Activated CD4-positive, CD25-positive, alpha-beta regulatory T cell treated with anti-CD3 and anti-CD28 coated beads, Interleukin-2, amount 50 U/mL, for 16 hours (primary cell): ENCODE measurements at places on chromosomes 13 and 19.

DNA sequence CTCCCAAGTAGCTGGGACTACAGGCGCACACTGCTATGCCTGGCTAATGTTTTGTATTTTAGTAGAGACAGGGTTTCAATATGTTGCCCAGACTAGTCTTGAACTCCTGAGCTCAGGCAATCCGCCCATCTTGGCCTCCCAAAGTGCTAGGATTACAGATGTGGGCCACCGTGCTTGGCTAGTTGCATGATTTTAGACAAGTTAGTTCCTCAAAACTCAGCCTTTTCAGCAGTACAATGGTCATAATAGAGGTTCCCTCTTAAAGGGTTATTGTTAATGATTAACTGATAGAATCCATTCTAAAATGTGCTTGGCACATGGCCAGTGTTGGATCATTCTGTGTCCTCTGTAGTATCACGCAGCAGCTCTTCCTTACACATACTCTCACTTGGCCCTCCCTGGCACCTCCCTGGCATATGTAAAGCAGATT, 19.5 kb upstream of the IFT88 start:
- DNase-seq = no peak

DNA sequence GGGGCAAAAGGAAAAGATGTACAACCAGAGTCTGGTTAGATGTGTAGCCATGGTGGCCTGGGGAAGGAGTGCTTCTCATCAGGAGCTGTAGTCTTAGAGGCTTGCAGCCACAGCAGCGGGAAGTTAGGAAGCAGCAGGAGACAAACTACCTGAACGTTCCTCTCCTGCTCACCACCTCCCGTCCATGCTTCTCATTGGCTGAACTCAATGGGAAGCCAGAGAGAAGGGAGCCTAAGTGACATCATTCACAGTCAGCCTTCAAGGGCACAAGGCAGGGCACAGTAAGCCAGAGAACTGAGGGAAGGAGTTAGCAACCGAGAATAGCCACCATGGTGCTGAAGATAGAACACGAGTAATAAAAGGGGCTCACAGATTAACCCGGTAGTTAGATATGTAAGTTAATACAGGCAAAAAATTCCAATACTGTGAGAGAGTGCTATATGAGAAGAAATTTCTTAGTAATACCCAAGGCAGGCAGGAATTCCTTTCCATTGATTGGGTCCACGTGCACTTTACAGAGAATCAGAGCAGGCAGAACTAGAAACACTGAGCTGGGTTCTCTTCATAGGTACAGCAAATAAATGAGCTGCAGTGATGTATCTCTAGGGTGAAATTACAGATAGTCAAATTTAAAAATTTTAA, 391.5 kb upstream of the DACH1 start:
- no peak for DNase-seq

- DNase-seq = no peak
Measured at GRCh38 chr13:31717583-31717982, 21.7 kb upstream of the RXFP2 start.

GRCh38 chr13:20161951-20162300, 1.1 kb upstream of the GJA3 start:
- DNase-seq = no peak

DNA sequence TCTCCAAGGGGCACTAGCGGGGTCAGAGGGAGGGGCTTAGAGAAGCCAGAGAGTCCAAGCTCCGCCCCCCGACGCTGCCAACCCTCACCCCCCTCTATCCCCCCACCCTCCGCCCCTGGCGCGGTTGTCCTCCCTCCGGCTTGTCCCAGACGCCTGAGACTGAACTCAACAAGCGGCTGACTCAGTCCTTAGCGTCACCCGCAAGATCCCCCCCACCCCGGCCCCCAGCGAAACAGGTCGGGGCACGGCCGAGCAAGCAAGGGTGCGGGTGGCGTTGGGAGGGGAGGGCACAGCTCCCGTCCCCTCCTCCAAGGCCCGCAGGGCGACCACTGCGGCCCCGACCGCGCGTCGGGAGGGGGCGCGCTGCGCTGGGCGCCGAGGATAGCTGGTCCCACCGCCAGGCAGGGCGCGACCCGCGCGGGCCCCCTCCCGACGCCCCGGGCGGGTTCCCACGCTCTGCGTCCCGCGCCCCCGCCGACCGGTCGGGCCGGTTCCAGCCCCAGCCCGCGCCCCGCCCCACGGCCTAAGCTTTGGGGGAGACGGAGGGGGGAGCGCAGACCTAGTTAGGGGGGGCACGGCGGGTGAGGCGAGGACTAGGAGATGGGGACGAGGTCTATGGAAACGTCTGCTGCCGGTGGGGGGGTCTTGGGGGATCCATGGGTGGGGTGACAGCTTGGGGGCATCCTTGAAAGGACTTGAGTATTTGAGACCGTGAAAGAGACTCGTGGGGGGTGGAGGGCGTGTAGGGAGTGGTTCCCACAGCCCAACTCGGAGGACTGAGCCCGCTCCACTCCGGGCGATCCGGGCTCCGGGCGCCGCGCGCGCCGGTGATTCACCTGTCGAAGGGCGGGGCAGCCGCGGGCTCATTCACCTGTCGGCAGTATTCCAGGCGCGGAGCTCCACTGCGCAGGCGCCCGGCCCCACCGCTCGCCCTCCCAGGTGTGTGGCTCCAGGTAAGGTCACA, 5.1 kb downstream of the NOTCH3 start:
- DNase-seq = no peak

DNA sequence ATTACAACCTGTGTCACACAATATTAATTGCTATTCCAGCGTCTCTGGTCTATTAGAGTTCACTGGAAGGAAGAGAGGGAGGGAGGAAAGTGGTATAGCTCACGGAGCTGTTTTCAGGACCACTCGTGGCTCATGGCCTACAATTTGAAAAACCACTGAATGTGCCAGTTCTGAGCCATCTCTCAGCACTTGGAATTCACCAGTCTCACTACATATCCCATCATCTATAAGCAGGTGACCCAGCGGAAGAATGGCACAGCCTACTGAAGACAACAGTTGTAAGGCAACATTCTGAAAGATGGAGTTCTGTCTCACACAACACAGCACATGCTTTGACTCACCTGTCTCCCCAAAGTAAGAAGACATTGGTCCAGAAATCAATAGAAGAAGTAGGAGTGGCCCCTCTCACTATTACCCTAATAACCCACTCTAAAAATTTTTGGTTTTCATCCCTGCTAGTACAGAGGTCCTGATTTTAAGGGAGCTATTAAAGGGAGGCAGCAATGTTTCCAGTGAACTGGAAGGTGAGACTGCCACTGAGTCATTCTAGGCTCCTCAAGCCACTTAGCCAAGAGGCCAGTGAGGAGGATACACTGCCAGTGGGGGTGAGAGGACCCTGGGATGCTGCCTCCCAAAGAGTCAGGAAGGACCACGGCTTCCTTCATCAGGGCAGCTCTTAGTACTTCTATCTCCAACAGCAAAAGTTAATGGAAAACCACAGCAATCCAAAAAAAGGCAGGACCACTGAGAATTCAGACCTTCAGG, 50.0 kb upstream of the DOCK9 start:
- DNase-seq = no peak

DNA sequence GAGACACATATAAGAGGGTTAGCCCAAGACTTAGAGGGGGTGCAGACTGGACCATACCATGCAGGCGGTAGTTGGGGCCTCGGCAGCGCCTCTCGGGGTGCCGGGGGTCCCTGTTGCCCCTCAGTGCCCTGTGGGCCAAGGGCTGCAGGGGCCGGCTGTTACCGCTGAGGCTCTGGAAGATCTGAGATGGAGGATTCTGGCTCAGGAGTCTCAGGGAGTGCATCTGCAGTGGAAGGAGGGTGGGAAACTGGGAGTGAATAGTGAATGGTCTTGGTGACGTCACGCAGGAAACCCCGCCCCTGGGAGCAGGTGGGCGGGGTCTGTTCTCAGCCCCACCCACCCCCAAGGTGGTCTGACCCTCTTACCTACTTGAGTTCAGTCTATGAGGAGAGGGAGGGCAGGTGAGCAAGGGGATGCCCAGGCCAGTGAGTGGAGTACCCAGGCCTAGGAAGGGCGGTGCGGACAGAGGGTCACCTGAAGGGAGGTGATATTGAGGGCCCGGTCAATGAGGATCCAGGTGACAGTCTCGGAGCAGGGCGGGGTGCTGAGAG, 1.7 kb upstream of the DBP start:
- DNase-seq = no peak

DNA sequence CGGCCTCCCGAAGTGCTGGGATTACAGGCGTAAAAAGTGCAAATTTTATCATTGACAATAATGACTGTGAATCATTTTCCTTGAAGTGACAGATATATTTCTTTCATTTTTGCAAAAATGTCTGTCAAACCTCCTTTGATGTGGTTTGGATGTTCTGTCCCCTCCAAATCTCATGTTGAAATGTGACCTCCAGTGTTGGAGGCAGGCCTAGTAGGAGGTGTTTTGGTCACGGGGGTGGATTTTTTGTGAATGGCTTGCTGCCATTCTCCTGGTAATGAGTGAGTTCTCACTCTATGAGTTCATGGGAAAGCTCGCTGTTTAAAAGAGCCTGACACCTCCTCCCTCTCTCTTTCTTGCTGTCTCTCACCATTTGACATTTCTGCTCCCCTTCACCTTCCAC, 5.5 kb upstream of the SLC1A6 start:
- no peak for DNase-seq

- no peak for DNase-seq
Measured at GRCh38 chr13:40622761-40623160, 43.7 kb downstream of the FOXO1 start.

- no peak for DNase-seq
Measured at GRCh38 chr13:49657241-49657641, 28.9 kb downstream of the ARL11 start.

DNA sequence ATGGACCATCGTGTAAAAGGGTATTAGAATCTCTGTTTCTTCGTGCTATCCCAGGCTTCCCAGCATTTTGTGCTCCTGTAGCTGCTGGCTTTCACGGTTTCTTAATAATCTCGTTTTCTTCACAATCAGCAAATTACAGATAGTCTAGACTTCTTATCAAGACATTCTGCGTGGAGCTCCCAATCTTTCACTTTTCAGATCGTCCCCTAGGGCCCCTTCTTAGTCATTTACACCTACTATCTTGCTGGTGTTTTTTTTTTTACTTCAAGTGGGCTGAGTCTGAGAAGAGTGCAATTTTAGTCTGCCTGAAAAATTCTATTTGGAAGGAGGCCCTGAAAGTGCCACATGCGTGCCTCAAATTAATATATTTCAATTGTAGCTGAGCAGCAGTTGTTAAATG, 275.1 kb downstream of the SHISA2 start:
- no peak for DNase-seq

DNA sequence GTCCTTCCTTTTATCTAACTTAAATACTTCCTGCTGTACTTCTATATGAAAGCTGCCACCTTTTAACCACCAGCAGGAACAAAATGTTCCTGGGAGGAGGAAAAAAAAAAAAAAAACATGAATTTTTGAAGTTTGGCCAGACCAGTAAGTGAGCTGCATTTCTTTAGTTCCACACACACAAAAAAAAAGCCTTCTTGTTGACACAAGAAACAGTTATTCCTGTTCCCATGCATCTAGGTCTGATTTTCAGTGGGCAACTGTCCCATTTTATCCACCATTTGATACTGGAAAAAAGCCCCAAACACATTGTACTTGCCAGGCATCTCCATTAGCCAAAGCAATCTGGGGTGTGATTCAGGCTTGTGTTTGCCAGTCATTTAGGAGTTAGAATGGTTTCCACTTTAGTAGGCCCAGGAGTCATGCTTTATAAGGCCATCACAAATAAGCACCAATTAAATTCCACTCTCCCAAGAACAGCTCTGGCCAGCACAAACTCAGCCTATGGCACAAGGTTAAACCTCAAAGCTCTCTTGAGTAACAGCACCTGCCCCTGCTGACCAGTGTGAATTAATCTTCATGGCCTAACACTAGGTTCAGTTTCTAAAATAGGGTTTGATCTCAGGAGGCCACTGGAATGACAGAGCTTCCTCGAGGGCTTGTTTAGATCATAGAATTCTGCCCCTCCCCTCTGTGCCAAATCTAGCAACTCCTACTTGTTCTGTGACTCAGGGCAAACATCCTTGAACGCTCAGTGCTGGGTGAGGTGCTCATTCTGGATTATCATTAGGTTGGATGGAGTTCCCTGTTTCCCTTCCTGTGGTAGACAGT, 67.1 kb downstream of the NUFIP1 start:
- DNase-seq = no peak

DNA sequence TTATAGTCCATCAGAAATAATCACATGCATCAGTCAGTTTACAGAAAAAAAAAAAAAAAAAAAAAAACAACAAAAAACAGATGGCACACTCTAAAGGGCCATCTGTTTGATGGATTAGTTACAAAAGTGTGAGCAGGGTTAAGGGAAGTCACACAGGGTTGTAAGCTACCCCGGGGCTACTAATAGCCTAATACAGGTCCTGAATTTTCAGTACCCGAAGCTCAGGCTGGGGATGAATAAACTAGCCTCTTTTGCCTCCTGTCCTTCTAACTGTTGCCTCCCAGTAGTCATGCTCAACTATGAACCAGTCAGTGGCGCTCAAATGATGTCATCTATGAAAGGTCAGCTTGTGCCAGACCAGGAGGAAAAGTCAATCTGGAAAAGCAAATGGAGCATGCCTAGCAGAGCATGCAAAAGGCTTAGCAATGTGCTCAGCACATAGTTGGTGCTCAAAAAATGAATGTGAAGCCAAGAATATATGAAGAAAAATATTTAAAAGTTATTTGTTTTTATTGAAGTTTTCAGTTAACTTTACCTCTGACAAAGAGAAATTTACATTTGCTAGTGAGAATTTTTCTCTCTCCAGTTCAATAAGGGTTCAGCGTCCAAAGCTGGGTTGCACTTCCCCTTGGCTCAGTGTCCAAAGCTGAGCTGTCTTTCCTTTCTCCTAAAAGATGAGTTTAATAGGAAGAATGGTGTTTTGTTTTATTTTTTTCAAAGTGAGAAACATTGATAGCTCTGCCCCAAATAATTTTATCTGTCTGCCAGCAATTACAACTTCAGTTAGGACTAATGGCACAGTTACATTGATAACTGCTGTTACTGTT, 30.8 kb upstream of the LRCH1 start:
- DNase-seq = no peak

DNA sequence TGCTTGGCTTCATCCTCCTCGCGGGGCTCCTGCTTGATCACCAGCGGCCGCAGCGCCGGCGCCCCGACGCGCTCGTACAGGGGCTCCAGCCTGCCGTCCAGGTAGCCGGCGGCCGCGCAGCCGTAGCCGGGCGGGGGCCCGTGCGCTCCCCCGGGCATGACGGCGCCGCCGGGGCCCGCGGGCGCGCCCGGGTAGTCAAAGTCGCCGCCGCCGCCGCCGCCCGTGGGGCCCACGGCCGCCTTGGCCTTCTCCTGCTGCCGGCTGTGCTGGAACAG, 497 bp downstream of the CEBPA start:
- DNase-seq = no peak

DNA sequence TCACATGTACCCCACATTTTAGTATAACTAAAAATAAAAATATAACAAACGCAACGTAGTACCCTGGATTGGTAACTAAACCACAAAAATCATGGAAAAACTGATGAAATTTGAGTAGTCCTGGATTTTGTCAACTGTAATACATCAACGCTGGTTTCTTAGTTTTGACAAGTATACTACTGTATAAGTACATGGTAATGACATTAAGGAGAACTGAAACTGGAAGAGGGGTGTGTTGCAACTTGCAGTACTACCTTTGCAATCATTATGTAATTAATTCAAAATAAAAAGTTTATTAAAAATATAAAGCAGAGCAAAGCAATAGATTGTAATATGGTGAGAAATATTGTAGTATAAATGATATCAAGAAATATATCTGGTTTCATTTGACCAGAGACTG, 1158.0 kb upstream of the SPRY2 start:
- no peak for DNase-seq
